Activated B cell treated with CpG ODN at 0.5 μM for 24 hours (primary cell): ENCODE measurements at places on chromosomes 4 and X.
A peak's percentile ranks its signal among the peaks of the same experiment; 100 is the strongest.

- DNase-seq, result no peak
Observed at GRCh38 chr4:156981262-156981769, 9.7 kb upstream of the PDGFC start.

- no peak for DNase-seq
Observed at GRCh38 chrX:42673301-42673810, 104.6 kb downstream of the PPP1R2C start.

- no peak for DNase-seq
Observed at GRCh38 chrX:12360986-12361598, 222.8 kb downstream of the FRMPD4 start.

DNA sequence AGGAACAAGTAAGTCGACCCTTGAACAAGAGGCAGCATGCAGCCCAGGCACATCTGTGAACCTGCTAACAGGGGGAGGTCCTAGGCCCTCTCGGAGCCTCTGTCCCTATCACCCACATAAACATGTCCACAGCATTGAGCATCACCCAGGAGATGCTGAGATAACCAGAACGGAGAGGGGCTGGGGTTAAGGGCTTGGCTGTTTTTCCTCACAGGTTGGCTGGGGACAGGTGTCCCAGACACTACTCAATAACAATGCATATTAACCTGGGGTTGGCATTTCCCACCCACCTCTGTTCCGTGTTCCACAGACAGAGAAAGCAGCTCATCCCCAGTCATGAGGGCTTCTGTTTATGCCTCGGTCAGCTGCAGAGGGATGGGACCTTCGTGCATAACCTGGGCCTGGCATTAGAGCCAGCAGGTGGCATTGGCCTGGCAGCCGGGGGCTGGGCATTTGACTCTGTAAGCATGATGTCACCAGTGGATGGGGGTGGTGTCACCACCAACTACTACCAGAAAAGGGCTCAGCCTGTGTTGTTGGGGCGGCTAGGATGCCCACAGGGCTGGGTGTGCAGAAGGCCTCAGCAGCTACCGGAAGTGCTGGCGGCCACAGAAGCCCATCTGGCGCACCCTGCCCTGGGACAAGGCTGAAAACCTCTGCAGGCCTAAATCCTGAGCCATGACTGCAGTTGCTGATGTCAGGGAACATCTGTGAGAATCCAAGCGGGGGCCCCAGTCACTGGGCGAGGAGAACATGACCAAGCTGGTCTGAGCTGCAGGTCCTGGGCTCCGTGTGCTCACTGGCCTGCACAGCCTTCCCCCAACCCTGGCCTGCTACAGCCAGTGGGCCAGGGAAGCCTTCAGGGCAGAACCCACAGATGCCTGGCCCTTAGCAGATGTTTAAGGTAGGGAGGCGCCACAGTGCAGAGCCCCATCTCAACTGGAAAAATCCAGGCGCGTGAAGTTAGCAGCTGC lies 351.4 kb downstream of the NR3C2 start:
- DNase-seq, result no peak

GRCh38 chrX:123803331-123803983 lies 56.4 kb upstream of the XIAP start:
- DNase-seq, result no peak

DNA sequence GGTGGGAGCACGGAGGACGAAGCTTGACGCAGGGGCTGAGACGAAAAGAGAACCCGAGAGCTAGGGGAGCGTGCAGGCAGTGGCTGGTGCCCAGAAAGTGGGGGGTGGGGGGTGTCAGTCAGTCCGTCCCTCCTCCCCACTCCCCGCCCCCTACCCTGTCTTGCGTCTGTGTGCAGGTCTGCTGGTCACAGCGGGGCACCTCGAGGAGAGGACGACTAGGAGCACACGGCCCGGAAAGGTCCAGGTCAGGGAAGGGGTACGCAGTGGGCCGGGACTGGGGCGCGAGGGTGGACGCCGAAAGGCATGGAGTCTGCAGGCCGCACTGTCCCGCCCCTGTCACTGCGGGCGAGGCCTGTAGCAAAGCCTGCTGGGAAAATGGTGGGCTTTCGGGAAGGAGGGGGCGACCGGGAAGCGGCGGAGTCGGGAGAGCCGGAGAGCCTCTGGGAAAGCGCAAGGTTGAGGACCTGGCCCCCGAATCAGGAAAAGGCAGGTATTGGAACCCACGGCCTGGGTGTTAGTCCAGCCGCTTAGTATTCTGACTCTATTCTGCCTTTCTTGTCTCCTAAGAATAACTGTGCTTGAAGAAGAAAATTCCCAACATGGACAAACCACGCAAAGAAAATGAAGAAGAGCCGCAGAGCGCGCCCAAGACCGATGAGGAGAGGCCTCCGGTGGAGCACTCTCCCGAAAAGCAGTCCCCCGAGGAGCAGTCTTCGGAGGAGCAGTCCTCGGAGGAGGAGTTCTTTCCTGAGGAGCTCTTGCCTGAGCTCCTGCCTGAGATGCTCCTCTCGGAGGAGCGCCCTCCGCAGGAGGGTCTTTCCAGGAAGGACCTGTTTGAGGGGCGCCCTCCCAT lies 769 bp downstream of the TCEAL1 start:
- peak; percentile 16 for DNase-seq

GRCh38 chr4:56211202-56211601 lies 176.1 kb downstream of the AASDH start:
- no peak for DNase-seq
